Hippocampal formation (tissue), 2 donors: ENCODE measurements at places on chromosomes 11 and 22.

DNA sequence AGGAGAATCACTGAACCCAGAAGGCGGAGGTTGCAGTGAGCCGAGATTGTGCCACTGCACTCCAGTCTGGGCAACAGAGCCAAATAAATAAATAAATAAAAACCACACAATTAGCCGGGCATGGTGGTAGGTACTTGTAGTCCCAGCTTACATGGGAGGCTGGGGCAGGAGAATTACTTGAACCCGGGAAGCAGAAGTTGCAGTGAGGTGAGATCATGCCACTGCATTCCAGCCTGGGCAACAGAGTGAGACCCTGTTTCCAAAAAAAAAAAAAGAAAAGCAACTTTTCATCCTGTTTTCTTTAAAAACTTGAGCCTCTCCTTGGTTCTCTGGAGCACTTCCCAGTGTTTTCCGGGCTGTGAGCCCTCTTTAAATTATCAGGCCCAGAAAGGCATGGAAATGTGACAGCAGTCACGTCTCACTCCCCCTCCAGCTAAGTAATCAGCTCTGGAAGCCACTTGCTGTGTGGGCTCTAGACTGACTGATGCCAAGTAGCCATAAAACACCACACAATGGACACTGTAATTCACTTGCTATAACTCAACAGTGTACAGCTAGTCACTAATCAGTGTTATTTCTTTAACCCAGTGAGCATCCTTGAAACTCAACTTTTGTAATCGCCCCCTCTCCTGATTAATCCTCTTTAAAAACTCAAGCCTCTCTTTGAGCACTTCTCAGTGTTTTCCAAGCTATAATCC, 13.0 kb upstream of the MCHR1 start:
- DNase-seq, result no peak

DNA sequence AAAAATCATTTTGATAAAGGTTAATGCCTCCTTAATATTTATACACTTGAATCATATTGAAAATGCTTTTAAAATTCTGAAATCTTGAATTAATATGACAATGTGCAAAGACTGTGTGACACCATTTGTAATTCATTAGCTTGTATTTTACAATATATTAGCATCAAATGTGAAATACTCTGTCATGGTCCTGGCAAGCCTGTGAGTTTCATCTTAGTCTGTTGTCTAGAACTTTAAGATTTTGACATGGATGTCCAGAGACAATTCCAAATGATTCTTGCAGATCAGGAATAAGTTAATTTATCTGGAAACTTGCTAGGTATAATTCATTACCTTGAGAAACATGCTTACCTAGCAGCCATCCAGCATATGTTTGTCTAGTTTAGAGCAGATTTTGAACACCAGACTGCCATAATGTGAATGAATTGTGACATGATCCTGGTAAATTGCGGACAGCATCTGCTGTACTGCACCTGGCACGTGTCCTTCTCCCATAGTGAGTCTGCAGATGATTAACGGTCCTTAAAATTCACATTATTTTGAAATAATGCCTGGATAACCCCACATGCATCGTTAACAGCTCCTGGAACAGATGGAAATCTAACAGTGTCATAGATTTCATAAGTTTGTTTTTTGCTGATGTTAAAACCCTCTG, 34.5 kb upstream of the DEUP1 start:
- no peak for DNase-seq

GRCh38 chr11:7656704-7657103, 16.6 kb downstream of the CYB5R2 start:
- DNase-seq, result no peak

- no peak for DNase-seq
Measured at GRCh38 chr11:12240677-12241076, 130.3 kb downstream of the MICAL2 start.

DNA sequence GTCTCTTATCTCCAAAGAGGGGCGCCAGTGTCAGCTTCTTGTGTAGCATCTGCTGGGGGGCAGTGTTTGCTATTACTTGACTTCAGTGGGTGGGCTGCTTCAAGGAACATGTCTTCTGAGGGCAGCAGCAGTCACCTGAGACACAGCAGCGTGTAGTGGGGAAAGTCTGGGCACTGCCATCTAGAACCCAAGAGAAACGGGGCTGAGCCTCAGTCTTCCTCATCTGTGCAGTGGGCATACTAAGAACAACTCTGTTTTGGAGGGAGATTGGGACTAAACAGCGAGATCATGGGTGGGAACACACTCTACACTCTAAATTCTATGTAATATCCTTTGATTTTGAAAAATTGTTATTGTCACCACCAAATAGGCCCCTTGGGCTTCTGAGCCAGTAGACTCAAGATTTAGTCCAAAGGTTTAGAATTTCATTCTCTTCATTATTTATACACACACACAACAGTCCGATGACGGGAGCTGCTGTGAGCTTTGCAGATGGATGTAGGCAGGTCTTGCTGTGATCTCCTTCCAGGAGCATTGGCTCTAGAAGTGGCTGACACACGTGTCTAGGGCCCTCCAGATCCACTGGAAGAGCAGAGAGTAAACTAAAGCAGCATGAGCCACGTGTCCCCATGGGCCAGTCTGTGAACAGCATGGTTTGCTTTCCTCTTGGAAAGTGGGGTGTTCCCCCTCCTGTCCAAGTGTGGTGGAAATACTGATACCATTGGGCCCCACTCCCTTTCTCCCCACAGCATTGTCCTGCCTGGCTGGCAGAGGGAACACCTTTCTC, 51.8 kb downstream of the TRAF6 start:
- no peak for DNase-seq

DNA sequence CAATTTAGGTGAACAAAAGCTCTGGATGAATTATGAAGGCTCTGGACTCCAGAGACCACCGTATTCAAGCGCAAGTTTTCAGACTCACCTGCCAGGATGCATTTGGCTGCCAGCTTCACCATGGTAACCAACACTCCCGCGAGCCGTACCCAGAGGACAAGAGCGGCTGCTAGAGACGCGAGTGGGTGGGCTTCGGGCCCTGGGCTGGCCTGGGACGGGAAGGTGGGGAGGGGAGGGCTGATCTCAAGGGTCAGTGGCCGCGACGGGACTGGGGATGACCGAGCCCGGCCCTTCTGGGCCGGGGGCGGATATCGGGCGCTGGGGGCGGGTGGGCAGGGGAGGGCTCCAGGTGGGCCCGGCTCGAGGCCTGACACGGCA, 344 bp downstream of the IFT27 start:
- DNase-seq, result no peak
